ENCODE measurements at places on chromosomes 4 and X.

DNA sequence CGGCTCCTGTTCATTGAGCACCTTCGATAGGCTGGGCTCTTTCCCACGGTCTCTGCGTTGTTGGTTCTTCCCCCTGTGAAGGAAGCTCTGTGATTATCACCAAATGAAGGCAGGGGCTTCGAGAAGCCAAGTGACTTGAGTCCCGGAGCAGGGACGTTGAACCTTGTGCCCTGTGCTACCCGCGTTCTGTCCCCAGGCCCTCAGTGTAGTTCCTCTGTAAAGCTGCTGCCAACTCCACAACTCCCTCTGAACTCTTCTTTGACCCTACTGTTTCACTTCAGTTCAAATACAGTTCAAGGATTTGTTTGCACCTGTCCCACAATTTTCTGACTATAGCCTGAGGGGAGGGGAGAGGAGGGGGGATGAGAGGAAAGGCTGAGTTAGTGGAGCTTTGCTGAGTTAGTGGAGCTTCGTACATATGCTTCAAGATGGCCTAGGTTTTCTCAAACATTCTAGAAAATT, 635 bp upstream of the PHF8 start:
- DNase-seq = no peak

DNA sequence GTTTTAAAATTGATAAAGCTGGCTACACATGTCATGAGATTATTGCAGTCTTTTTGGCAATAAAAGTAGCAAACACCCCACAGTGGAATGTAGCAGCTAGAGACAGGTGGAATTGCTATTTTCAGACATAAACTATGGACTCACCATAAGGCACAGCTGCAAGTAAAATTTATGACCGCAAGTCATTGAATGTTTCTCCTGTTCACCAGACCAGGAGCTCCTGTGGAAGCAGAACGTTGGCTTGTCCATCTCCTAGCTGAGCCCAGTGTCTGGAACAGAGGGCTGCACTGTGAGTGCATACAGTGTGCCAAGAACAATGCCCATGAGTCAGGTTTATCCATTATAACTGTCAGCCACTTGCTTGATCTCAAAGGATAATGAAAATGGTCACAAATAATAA, 538.2 kb downstream of the INPP4B start:
- no peak for DNase-seq

DNA sequence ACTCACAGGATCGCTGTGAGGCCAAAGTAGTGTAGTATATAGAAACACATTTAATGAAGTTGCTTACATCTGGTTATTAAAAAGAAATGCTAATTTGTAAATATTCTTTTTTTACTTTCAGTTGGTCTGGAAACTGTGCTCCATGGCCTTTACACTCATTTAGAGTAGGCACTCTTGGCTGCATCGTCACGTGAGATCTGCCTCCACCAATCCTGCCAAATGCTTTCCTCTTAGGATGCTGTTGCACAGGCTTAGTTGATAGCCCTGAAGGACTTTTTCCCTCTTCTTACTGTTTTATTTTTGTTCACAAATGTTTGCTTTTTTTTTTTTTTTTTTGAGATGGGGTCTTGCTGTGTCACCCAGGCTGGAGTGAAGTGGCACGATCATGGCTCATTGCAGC, 6.3 kb downstream of the CPE start:
- DNase-seq = no peak

DNA sequence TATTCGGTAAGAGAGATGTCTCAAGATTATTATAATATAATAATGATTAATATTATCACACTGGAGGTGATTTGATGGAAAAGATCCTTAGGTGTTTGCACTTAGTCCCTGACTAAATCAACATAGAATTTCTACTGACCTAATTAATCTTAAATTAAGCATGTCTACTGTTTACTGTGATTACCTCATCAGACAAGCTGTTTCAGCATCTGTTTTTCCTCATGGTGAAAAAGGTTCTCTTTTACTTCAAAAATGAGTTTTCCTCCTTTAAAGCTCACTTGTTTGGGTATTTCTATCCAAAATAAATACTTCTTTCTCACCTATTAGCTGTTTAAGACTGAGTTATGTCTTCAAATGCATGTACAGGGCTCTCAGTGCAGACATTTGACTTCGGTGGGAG, 407.8 kb downstream of the NKX6-1 start:
- DNase-seq = no peak

GRCh38 chr4:14449308-14449707, 553.0 kb upstream of the CPEB2 start:
- no peak for DNase-seq

DNA sequence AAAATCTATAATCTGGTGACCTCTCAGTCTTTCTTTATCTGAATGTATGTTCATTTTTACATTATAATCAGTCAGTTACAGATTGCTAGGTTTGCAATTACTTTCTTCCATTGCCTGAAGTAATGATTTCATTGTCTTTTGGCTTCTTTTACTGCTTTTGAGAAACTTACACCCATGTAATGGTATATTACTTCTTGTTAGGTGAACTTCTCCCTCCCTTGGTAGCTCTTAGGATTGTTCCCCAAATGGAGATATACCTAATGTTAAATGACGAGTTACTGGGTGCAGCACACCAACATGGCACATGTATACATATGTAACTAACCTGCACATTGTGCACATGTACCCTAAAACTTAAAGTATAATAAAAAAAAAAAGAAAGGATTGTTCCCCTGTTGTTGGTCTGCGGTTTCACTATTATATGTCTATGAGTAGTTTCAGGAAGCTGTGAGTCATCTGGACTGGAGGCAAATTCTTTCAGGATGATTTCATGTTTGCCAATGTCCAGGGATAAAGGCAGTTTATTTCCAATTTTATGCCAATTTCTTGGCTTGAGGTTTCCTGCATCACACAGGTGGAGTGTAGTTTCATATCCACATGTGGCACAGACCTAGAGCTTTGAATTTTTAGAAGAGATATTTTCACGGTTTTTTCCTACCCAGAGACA, 21.8 kb downstream of the SPANXC start:
- no peak for DNase-seq

GRCh38 chr4:10061650-10062415, 40.5 kb upstream of the SLC2A9 start:
- no peak for DNase-seq

DNA sequence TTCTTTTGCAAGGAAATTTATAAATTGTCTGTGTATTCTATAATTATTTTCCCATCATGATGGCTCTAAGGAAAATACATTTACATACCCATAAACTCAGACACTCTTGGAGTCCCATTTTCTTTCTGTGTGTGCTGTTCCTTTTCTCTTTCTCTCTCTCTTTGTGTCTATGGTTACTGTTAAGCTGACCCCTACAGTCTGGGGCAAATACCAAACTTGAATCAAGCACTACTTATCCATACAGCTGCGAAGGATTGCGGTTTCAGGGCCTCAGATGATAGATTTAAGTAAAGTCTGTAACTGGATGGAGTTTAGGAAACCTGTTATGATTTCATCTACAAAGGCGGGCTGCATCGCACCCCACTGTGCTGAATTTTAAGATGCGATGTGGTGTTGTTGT, 150.2 kb downstream of the SHROOM3 start:
- DNase-seq = no peak

GRCh38 chr4:98305576-98305975, 44.4 kb downstream of the RAP1GDS1 start:
- no peak for DNase-seq

GRCh38 chr4:131547506-131547981, 1601.5 kb upstream of the PCDH10 start:
- no peak for DNase-seq

- no peak for DNase-seq
These were observed 91.8 kb downstream of the PDE5A start for GRCh38 chr4:119536572-119537528.

GRCh38 chr4:15438939-15439524, 11.2 kb downstream of the C1QTNF7 start:
- no peak for DNase-seq

DNA sequence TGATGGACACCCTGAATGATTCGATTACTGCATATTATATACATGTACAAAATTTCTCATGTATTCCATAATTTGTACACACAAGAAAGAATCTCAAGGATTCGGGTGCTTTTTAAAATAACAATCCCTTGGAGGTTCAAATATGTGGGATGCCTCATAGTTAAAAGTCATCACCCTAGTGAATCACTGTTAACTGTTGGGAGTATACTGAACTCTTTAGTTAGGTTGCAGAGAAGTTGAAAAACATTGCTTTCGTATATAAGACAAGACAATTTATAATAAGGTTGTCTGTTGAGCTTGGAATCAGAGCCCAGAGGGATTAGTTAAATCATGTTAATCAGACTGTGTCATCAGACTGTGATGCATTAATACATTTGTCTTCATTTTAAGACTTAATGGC, 15.6 kb downstream of the DCK start:
- DNase-seq = no peak

- DNase-seq = no peak
These were observed 245.7 kb downstream of the ANTXR2 start for GRCh38 chr4:79827283-79827682.

- DNase-seq = no peak
These were observed 352.2 kb upstream of the CPEB2 start for GRCh38 chr4:14650127-14650526.

GRCh38 chr4:62940229-62940628, 1469.0 kb downstream of the TECRL start:
- DNase-seq = no peak

- DNase-seq = peak; percentile 1
These were observed 551.4 kb downstream of the IQCM start for GRCh38 chr4:149264093-149264733.

GRCh38 chr4:128841402-128841801, 31.9 kb downstream of the JADE1 start:
- no peak for DNase-seq

GRCh38 chrX:76029385-76029784, 143.5 kb upstream of the PBDC1 start:
- DNase-seq = no peak

DNA sequence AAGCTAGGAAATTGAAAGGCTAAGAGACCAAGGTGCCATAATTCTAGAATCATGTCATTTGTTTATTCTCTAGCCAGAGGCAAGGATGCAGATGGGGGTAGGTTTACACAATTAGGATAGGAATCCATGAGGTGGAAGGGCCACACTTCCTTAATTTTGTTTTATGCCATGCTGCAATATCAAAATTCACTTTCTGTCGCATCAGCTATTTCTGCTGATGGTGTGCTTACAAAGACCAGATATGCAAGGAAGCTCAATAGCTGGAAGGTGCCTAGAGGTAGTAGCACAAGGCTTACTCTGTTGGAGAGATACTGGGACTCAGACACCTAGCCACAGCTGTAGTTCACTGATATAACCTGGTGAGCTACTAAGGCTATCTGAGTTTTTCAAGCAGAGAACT, 328.5 kb downstream of the ADGRL3 start:
- no peak for DNase-seq

DNA sequence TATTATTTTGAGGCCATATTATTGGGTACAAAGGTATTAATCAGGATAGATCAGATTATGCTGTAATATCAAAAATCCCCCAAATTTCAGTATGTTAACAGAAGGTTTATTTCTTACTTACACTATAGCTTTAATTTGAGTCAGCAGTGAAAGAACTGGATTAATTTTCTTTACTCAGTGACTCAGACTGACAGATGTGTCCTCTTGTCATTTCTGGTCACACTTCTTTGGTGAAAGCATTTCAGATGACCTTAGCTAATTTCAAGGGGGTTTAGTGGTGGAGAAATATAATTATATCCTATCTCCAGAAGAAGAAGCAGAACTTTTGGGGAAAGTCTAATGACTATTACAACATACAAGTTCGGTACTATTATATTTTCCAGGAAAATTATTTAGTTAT, 12.4 kb downstream of the DDIT4L start:
- no peak for DNase-seq

DNA sequence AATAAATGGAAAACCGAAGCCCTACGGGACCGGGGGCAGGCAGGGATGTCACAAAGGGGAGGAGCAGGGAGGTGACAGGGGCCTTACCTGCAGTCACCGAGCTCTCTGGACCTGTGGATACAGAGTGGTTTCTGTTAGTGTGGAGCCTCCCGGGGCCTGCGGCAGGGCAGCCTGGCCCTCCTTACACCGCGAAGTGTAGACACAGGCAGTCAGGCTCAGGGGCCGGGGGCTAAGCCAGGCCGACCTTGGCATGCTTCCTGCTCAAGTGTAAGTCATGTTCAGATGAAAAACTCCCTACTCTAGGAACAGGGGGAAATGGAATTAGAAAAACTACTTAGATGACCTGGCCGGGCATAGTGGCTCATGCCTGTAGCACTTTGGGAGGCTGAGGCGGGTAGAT, 4.3 kb downstream of the FAM3A start:
- no peak for DNase-seq

DNA sequence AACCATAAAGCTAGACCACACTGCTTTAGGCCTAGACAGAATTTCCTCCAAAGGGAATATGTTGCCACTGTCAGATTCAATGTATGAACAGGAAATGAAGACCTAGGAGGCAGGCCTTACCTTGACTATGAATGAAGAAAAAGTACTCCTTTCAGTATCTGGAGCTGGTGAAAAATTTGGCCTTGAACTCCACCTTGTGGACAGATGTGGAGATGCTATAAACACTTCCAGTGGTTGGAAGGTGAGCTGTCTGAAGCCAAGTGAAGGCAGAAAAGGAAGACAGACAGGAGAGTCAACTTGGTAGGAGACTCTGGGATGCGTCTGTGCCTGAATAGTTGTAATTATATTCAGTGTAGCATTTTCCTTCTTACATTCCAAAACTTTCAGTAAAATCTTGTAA, 17.2 kb downstream of the SPIN3 start:
- DNase-seq = peak; percentile 64

- DNase-seq = no peak
These were observed 276.3 kb upstream of the DKK2 start for GRCh38 chr4:107312366-107312765.

GRCh38 chr4:38181286-38181685, 221.1 kb downstream of the PTTG2 start:
- DNase-seq = no peak

DNA sequence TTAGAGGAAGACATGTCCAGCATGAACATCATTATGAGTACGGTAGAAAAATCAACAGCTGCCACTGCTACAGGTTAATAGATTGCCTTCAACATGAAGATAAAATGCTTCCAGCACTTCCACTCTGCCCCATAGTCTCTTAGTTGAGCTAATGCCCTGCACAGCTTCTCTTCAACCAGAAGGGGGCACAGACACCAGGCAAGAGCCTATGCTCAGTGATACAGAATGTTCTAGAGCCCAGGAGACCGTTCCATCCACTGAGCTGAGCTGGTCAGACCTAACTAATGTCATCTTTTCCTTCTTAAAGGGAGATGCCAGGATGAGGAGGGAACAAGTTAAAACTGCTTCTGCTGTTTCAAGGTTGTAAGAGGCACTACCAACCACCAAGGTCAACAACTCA, 42.2 kb downstream of the SMIM10L2A start:
- peak; percentile 7 for DNase-seq

All from CD4-positive, alpha-beta T cell treated with Interleukin-2 at 100 ng/mL for 4 hours (primary cell).